ENCODE measurements at places on chromosomes 3 and 15.
A peak's percentile ranks its signal among the peaks of the same experiment; 100 is the strongest.

GRCh38 chr3:112979244-112979832, 4.4 kb upstream of the CD200R1 start:
- peak; percentile 34 for DNase-seq

DNA sequence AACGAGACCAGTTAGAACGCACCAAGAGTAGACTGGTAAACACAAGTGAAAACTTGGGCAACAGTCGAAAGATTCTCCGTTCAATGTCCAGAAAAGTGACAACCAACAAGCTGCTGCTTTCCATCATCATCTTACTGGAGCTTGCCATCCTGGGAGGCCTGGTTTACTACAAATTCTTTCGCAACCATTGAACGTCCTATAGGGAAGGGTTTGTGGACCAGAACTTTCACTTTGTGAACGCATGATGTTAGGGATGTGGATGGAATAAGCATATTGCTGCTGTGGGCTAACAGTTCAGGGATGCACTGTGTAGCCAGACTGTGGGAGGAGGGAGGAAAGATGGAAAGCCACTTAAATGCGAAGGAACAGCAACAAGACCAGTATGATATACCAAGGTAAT, 34.9 kb upstream of the TBC1D23 start:
- no peak for DNase-seq

DNA sequence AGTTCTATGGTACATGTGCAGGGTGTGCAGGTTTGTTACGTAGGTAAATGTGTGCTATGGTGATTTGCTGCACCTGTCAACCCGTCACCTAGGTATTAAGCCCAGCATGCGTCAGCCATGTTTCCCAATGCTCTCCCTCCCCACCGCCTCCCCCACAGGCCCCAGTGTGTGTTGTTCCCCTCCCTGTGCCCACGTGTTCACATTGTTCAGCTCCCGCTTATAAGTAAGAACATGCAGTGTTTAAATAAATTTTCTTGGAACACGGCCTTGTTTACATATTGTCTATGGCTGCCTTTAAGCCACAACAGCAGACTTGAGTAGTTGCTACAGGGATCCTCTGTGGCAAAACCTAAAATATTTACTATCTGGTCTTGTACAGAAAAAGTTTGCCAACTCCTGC, 41.3 kb upstream of the CORO2B start:
- DNase-seq = no peak

- DNase-seq = peak; percentile 98
Measured at GRCh38 chr3:14143271-14144225, 18.7 kb downstream of the TMEM43 start.

- no peak for DNase-seq
Measured at GRCh38 chr3:133058243-133058642, 20.1 kb downstream of the TMEM108 start.
